ENCODE measurements at places on chromosomes 1 and 21. TPM values are rescaled to one million over a fixed set of nuclear protein-coding genes. Genes with fewer than 3 reads are reported as not detected.

CHRM3 gene
- total RNA-seq = not detected

RHBDL2 gene
- total RNA-seq = not detected

ATP6V1G3 gene
- total RNA-seq = not detected

ZNF678 gene
- 3.7 TPM for total RNA-seq

SYCP1 gene
- not detected for total RNA-seq

MPZ gene
- total RNA-seq = 3.9 TPM

OR2T12 gene
- total RNA-seq = not detected

ACTL8 gene
- total RNA-seq = not detected

DNA sequence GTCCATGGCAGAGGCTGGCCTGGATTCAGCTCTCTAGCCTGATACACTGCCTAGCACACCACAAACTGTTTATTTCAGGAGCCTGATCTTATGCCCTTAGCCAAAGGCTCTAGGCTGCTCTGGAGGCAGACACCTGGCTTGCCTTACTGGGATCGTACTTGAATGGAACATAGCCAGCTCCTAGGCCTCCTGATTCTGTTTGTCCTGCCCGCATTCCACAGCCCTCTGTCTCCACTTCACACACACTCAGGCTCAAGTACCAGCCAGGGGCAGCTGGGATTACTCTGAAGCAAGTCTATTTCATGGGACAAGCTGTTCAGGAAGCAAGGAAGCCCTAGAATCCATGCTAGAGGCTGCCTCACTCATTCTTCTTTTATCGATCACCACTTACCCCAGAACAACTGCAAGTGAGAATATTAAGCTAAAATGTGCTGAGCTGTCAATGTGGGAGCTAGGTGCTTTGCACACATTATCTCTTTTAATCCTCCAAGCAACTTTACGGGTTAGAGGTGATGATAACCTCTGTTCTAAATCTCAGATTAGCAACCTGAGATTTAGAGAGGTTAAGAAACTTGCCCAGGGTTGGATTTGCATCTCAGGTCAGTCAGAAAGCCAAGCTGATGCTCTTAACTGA, 31.1 kb upstream of the CYP4B1 start:
- no peak for DNase-seq

GRCh38 chr1:27342778-27343638, 1.2 kb downstream of the SYTL1 start:
- DNase-seq = peak; percentile 88

DNA sequence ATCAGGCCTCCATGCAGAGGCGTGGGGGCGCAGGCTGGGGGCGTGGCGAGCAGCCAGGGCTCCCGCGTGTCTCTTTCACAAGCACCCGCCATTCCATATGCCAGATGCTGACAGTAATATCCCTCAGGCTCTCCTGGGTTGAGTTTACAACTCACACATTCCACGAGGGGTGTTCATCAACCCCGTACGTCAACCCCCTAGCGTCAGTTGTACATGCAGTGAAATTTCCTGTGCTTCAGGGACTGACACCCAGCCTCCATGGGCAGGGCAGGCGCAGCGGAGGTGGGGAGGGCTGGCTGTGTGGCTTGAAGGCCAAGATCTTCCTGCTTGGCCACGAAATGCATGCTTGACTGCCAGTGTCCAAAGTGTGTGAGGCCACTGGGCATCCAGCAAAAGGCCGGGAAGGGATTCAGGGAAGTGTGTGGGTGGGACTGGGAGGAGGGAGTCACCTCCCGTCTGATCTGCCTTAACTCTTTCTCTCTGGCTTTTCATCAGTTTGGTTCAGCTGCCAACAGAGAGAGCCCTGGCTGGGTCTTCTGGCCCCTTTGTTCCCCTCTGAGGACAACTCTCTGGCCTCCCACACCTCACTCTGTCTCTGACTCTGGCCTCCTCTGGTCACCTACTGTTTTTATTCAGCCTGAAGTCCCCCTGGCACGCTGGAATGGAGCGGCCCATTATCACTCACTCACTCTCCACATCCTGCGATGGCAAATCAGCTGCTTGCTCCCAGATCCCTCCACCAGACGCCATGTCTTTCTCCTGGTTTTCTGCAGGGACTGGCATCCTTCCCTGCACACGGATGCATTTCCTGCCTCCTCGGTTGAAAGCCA, 33.8 kb downstream of the CLIC6 start:
- DNase-seq = no peak

DNA sequence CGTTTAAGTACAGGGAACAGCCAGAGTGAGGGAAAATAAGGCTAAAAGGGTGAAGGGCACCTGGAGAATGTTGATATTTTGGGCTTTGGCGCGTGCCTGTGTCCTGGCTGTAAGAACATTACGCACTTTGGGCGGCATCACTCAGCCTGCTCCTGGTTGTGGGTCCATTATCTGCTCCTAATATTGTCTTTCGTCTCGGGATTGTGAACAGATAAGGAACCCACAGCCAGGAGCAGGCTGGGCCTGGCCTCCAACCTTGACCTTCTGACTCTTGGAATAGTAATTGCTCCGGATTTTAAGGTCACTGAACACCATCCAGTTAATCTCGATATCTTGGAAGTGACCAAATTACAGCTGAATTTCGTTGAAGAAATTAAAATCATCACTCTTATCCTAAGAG, 61.9 kb downstream of the TCP10L start:
- no peak for DNase-seq

DNA sequence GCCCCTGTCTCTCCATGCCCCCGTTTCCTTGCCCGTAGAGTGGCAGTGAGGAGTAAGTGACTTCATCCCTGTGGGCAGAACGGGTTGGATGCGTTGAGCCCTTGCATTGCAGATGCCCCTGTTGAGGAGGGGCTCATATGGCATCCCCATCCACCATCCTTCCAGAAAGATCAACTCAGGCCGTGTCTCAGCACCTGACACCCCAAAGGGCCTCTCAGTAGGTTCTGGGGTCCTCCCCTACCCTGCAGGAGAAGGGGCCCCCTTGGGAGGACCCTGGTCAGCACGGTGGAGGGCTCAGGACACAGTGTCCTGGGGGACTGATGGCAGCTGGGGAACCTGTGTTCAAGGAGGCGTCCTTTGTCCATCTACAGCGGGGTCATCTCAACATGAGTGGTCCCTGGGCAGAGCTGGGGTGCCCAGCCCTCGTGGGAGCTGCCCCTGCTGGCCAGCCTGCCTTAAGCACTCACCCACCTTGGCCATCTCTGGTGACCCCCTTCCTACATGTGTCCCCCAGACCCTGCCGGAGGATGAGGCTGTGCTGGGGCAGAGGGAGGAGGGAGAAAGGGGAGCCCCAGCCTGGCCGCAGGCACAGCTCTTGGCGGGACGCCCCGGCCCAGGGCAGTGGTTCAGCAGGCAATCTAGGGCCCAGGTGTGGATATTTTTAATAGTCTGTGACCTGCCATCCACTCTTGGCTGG, 48.2 kb upstream of the ACTRT2 start:
- DNase-seq = peak; percentile 34

GRCh38 chr1:213985209-213986019, 2.4 kb upstream of the PROX1 start:
- no peak for DNase-seq

DNA sequence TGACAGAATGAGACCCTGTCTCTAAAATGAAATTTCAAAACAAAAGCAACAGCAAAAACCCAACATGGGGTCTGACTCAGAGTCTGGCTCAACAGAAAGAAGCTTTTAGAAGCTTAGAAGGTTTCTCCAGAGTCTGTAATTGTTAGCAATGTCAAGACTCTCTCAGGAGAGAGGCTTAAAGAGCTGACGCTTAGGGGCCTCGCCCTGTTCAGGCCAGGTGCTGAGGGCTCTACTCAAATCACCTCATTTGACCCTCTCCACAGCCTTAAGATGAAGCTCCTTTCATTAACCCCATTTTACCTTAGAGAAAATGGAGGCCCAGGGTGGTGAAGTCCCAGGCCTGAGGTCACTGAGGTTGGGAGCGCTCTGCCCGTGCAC, 5.3 kb upstream of the KIF17 start:
- no peak for DNase-seq

DNA sequence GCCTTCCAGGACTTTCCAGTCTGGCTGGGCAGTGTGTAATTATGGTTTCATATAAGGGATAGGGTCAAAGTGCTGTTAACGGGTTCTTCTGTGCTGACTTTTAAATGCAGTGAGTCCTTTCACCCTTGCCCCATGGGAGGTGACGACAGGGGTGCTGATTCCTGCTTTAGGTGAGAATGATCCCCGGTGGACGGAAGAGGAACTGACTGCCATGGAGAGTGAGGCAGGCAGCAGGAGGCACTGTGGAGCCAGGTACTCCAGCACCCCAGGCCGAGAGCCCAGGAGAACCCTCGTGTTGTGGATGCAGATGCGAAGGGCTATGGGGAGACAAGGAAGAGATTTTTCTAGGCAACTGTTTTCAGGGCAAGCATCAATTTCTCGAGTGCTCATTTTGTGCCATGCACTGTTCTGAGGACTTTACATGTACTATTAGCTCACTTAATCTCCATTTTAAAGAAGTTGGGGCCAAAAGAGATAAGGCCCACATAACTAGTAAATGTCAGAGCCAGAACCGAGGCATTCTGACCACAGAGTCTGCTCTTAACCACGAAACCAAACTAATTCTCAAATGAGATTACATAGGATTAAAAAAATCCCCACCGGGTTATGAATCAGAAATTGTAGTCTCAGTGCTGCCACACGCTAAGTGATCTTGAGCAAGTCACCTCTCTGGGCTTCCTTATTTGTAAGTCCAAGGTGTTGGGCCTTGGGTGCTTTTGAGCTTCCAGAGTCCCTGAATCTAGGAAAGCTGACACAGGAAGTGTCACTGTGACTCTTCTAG, 28.2 kb downstream of the STPG1 start:
- peak; percentile 64 for DNase-seq
